ENCODE measurements at places on chromosomes 5 and 9.
A peak's percentile ranks its signal among the peaks of the same experiment; 100 is the strongest.

GRCh38 chr5:124220418-124220817, 526.0 kb downstream of the ZNF608 start:
- DNase-seq, result no peak

GRCh38 chr5:119330367-119331183, 25.2 kb upstream of the TNFAIP8 start:
- no peak for DNase-seq

DNA sequence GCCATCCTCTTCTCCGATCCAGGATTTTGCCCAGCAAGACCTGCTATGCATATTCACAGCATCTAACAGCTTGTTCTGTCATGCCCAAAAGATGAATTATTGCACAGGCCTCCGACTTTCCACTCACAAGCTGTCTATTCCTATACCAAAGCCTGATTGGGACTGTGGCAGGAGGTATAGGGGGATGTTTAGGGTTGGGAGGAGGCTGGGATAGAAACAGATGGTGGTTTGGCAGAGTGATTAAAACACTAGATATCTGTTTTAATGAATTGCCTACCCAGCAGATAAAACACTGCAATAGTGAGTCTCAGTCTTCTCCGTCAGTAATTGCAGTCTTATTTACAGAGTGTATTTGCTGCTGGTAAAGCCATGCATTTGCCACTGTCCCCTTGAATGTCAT, 215.3 kb downstream of the TLR4 start:
- no peak for DNase-seq

- DNase-seq, result no peak
Observed at GRCh38 chr9:129885018-129885669, 49.9 kb downstream of the USP20 start.

DNA sequence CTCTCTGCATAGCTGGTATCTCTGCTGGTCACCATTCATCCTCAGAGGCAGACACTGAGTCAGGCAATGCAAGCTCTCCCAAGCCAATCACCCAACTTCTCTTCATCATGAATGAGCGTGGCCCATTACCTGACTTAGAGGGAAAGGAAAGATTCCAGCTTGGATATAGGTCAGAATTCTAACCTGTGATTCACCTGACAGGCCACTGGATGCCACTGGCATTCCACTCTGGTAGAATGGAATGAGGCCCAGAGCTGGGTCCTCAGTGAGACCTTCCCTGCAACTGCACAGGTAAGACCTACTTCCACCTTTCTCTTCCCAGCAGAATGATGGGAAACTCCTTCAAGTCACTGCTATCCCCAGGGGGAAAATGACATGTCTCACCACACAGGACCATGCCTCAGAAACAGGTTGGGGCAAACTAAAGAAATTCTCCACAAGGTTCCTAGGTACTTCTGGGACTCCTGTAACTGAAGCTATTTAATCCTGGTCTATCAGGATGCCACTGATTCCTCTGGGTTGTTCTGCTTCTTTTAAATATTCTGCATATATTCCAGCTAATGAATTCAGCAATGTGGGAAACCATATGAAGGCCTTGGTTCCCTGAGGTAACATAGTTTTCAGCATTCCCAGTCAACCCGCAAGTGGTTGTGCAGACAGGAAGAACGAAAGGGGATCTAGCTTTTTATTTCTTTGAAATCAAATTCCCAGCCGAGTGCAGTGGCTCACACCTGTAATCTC, 62.0 kb downstream of the SUSD1 start:
- no peak for DNase-seq

DNA sequence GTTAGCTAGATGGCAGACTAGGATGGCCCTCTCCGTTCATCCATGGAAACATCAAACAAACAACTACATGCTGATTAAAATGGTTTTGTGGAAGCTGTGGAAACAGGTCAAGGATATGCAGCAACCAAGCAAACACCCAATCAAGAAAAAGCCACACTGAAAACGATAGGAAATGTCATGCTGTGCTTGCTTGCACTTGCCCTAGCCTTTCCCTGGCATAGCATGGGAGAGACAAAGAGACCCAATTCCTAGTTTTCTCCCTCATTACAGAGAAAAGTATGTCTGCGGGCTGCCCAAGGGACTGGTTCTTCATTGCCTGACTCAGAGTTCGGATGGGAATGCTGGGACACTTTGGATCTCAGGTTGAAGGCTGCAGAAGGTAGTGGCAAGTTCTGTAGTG, 98.7 kb downstream of the FANCC start:
- no peak for DNase-seq

GRCh38 chr9:133862585-133863256, 124.6 kb upstream of the SARDH start:
- no peak for DNase-seq

DNA sequence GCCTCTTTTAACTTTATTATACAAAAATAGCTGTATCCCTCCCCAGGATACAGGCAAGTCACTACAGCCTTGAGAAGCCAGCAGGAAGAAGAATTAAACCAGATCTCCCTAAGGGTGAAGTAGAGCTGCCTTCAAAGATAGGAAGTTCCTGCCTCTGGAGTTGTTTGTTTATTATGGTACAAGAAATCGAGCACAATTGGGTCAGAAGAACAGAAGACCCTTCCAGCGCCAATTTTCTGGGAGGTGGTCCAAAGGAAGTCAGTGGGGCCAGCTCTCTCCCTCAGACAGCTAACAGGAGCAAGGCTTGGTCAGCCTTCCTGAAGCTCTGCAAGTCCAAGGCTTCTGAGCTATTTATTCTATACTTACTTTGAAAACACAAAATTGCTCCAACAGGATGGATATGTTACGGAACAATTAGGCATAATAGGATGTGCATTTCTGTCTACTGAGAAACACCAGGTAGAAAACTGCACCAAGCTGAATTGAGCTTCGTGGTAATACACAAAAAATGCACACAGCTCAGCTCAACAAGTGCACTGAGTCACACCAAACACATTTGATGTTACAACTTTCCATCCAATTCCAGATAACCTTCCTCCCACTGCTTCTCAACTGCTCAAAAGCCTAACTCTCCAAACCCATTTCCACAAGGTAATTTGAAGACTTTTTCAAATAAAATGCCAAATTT, 16.0 kb downstream of the SERINC5 start:
- no peak for DNase-seq

- no peak for DNase-seq
Observed at GRCh38 chr5:149302641-149303040, 31.0 kb downstream of the AFAP1L1 start.

- DNase-seq, result peak; percentile 85
Observed at GRCh38 chr9:115650768-115651167, 502.8 kb upstream of the PAPPA start.

- no peak for DNase-seq
Observed at GRCh38 chr9:38043931-38044623, 24.9 kb downstream of the SHB start.

GRCh38 chr5:109558364-109558763, 131.4 kb upstream of the MAN2A1 start:
- DNase-seq, result no peak

- peak; percentile 1 for DNase-seq
Observed at GRCh38 chr9:85900504-85901201, 40.3 kb upstream of the NAA35 start.

GRCh38 chr9:112831281-112831851, 59.3 kb downstream of the SLC46A2 start:
- no peak for DNase-seq

DNA sequence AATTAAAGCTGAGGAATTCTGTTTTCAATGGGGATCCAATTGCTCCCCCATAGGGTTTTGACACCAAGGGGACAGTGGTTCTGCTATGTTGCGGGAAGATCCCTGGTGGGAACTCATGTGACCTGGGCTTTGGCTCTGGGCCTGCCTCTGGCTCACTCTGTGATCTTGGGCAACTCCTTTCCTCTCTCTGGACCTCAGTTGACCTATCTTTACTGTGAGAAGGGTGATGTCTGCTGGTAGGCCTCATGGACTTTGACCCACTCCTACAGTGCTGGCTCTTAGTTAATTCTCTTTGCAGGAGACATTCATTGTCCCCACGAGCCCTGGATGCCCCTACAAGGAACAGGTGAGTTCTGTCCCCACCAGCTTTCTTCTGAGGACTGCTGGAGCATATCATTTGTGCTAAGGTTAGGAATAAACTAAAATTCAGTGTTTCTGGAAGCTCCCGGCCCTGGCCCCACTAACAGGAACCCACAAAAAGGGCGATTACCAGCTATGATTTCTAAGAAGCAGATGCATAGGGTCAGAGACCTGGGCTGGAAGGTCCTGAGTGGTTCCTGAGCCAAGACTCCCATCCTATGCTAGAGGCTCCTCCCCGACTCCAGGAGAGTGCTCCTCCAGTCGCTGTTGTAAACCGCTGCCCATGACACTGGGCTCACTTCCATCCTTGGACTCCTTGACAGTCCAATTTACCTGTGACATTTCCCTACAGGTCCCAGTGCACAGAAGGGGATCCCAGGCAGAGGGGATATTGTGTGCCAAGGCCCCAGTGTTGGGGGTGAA, 218.3 kb downstream of the PAX5 start:
- no peak for DNase-seq

DNA sequence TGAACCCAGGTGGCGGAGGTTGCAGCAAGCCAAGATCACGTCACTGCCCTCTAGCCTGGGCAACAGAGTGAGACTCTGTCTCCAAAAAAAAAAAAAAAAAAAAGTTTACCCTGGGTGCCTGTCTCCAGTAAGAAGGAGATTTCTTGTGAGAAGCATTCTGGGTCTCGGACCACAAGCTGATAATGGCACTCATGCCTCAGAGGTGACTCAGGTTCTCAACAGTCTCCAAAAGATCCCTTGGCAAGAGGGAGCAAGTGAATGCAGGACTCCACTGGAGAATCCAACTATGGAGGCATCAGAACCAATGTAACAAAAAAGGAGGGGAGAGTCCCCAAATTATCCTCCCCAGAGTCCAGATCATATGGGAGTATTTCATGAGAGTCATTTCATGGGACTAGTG, 106.0 kb upstream of the LRRTM2 start:
- peak; percentile 18 for DNase-seq

DNA sequence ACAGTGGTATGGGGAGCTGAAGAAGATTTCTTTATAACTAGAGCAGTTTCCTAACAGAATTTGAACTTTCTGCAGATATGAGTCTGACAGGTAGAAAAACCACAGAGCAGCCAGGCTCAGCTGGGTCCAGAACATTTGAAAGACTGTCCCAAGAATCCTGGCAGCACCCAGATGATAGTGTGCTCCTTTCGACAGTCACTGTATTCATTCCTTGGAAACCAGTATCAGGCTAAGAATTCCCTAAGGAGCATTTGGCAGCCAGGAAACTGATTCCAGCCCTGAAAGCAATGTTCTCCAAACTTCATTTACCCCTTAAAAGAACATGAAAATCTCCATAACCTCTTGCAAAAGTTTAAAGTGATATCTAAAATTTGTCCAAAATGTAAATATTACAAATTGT, 123.0 kb upstream of the MTAP start:
- DNase-seq, result no peak

GRCh38 chr9:95332860-95333259, 15.4 kb upstream of the FANCC start:
- no peak for DNase-seq

- no peak for DNase-seq
Observed at GRCh38 chr5:94705427-94705826, 87.0 kb downstream of the SLF1 start.

- no peak for DNase-seq
Observed at GRCh38 chr9:101632611-101633010, 37.8 kb upstream of the PPP3R2 start.

DNA sequence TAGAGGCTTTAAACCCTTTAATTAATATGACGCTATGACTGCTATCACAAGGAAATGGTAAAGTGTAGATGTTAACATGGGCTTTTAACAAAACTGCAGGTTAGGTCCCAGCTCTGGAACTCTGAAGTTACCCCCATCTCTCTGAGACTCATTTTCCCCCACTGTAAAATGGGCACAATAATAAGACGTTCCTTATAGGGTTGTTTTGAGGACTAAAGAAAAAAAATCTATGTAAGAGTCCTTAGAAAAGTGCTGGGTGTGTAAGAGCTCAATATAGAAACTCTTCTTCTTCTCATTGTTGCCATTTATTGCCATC, 45.8 kb upstream of the STK32A start:
- DNase-seq, result no peak

DNA sequence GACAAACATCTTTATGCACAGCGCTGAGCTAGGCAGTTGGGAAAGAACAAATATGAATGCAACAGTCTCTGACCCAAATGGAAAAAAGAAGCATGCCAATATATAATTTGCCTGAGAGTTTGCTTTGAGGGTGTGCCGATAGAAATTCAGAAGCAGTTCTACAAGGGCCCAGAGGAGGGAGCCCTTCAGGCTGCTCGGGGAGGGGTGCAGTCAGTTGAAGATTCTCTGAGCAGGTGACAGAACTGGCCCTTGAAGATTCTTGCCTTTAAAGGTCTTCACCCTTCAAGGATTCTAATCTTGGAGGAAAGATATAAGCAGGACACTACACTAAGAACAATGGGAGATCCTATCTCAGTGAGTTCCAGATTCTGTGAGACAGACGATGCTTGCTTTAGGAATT, 3.7 kb upstream of the PAPPA start:
- no peak for DNase-seq

DNA sequence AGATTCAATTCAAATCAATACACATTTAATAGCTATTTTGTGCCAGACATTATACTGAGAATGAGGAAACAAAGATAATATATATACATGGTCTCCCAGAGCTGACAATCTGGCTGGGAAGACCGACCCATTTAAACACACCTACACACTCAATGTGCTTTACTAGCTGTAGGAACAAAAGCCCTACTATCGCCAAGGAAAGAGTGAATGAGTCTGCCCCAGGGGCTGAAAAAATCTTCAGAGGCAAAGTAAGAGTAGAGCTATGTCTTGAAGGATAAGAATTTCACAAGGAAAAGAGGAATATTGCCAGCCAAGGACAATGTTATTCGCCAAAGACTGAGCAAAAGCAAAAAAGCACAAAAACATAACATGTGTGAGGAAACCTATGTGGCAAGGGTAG, 6.6 kb downstream of the PFDN1 start:
- no peak for DNase-seq

DNA sequence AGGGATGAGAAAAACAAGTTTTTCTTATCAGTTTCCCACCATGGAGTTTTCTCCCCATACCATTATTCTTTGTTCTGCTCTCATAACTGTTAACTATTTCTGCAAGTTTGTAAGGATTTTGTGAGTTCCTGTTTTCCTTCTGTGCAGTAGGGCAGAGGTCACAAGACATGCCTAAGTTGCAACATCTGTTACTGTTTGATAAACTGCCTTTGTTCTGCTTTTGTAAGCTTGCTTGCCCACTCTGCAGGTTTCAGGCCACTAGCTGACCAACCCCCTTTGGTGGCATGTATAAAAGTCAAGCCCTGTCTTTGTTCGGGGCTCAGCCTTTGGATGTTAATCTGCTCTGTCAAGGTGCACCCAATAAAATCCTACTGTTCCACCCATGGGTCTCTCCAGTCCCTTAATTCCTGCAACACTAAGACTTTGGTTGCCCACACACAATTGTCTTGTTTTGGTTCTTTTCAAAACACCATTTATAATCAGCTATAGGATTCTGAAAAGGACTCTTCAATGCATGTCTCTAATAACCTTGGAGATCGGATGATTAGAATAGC, 545.4 kb downstream of the CDH9 start:
- no peak for DNase-seq

- no peak for DNase-seq
Observed at GRCh38 chr5:174622067-174622466, 102.3 kb upstream of the MSX2 start.
